ENCODE measurements at places on chromosomes 12 and 14. TPM values are rescaled to one million over a fixed set of nuclear protein-coding genes. Genes with fewer than 3 reads are reported as not detected.
A peak's percentile ranks its signal among the peaks of the same experiment; 100 is the strongest.

Gene MYO1H
- not detected for total RNA-seq

Gene GPX2
- total RNA-seq: 196 TPM

Gene FAR2
- 11.0 TPM for total RNA-seq

Gene REP15
- total RNA-seq: 1.4 TPM

- no peak overlapping the region for H3K4me3 ChIP-seq
- no peaks in the 10 kb centered on the region for H3K27me3 ChIP-seq
- H3K27ac ChIP-seq: no peak overlapping the region
- no peaks in the 10 kb centered on the region for H3K4me1 ChIP-seq
- H3K36me3 ChIP-seq: no peaks in the 10 kb centered on the region
Observed at GRCh38 chr14:94098326-94098992, 12.1 kb upstream of the IFI27 start.

DNA sequence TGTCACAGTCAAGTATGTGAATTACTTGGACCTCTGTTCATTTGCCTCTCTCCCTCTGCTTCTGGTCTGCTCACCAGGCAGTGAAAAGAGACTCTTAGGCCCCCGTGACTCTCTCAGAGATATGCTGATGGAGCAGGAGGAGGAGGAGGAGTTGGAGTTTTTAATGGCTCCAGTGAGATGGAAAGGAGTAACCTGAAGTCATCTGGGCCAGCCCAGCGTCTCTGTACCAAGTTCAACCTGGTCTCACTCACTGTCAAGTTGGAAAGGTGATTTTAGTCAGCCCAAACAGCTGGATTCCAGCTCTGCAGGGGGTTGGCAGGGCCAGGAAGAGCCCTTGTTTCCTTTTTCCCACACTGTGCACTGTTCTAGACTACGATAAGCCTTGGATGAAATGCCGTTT, 48.6 kb downstream of the SH2B3 start:
- DNase-seq: no peak
- H3K27me3 ChIP-seq: no peaks in the 10 kb centered on the region
- no peak overlapping the region for H3K4me3 ChIP-seq
- H3K36me3 ChIP-seq: peaks cover 30% of the 10 kb centered on the region
- H3K27ac ChIP-seq: no peak overlapping the region

DNA sequence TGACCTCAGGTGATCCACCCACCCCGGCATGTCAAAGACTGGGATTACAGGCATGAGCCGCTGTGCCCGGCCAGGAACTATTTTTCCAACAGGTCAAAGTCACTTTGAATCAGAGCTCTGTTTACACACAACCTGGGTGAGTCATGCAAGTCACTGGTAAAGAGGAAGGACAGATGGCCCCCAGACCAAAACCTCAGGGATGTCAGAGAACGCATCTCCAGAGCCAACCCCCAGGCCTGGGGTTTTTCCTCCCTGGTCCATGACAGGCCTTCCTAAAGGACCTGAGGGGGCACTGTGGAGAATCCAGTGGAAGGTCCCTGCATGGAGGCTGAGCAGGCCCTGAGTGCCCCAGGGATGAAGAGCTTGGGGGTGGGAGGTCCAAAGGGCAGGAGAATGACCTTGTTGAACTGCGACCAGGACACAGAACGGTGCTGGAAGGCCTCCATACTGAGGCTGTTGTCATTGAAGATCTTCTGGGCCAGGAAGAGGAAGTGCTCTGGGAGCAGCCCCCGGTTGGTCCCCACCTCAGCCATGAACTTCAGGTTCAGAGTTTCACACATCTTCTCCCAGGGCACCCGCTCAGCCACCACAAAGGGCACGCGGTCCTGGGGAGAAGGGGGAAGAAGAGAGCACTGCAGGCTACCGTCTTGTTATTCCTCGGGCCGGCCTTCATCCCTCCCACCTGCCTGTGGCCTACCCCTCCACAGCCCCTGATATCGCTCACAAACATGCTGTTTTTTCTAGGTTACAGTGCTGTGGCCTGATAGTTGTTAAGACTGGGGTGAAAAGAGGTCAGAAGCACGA, 9.1 kb downstream of the STAT6 start:
- H3K36me3 ChIP-seq: peaks cover 7% of the 10 kb centered on the region
- H3K27ac ChIP-seq: no peak overlapping the region
- H3K27me3 ChIP-seq: no peaks in the 10 kb centered on the region
- no peak for DNase-seq
- no peaks in the 10 kb centered on the region for H3K4me1 ChIP-seq
- no peak overlapping the region for H3K4me3 ChIP-seq

- no peak overlapping the region for H3K4me3 ChIP-seq
- H3K27me3 ChIP-seq: peaks cover 53% of the 10 kb centered on the region
- no peak overlapping the region for H3K27ac ChIP-seq
- no peaks in the 10 kb centered on the region for H3K36me3 ChIP-seq
- DNase-seq: no peak
Observed at GRCh38 chr12:128715485-128715884, 108.3 kb downstream of the SLC15A4 start.

- H3K27ac ChIP-seq: no peak overlapping the region
- H3K4me3 ChIP-seq: no peak overlapping the region
- H3K4me1 ChIP-seq: no peaks in the 10 kb centered on the region
- no peak for DNase-seq
- no peaks in the 10 kb centered on the region for H3K36me3 ChIP-seq
Observed at GRCh38 chr14:56715938-56716337, 94.3 kb downstream of the OTX2 start.

- no peak overlapping the region for H3K27ac ChIP-seq
- no peaks in the 10 kb centered on the region for H3K4me1 ChIP-seq
- no peaks in the 10 kb centered on the region for H3K36me3 ChIP-seq
- peaks cover 23% of the 10 kb centered on the region for H3K27me3 ChIP-seq
Observed at GRCh38 chr12:108047071-108047550, 82.0 kb upstream of the WSCD2 start.

DNA sequence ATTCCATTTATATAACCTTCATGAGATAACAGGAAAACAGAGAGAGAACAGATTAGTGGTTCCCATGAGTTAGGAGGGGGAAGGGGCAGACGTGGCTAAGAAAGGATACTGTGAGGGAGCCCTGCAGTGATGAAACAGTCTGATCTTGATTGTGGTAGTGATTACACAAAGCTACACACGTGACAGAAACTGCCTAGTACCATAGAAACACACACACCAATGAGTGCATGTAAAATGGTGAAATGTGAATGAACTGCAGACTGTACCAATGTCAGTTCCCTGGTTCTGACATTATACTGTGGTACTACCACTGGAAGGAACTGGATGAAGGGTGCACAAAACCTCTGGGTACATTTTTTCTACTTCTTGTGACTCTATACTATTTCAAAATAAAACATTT, 36.9 kb downstream of the NRDE2 start:
- H3K27me3 ChIP-seq: no peaks in the 10 kb centered on the region
- no peak overlapping the region for H3K4me3 ChIP-seq
- no peak for DNase-seq
- no peaks in the 10 kb centered on the region for H3K36me3 ChIP-seq

DNA sequence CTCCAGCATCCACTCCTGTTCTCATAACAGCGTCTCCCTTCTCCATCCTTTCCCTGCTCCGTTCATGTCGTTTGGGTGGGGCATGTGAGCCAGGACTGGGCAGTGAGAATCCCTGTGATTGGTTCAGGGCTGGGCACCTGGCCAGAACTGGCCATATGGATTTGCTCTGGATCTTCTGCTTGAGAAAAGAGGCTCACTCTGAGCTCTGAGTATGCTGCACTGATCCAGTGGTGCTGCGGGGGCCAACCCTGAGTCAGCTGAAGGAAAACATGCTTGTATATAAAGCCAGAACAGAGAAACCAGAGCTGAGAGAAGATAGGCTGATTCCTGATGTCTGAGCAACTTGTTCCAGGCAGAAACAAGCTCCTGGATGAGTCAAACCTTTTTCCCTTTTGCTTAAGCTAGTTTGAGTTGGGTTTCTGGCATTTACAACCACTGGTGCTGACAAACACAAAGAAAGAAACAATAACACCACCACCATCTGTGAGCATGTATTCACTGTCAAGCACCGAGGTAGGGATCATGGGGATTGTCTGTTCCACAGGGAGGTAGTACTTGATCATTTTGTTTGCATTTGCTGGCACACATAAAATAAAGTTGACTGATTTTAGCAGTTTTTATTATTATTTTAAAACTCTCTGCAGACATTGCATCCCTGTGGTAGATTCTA, 14.0 kb upstream of the HPD start:
- no peaks in the 10 kb centered on the region for H3K27me3 ChIP-seq
- no peaks in the 10 kb centered on the region for H3K36me3 ChIP-seq
- H3K27ac ChIP-seq: no peak overlapping the region
- peaks cover 1% of the 10 kb centered on the region for H3K4me1 ChIP-seq

GRCh38 chr14:72000907-72001306, 68.7 kb downstream of the RGS6 start:
- H3K27ac ChIP-seq: no peak overlapping the region
- H3K4me3 ChIP-seq: no peak overlapping the region
- H3K4me1 ChIP-seq: no peaks in the 10 kb centered on the region
- no peaks in the 10 kb centered on the region for H3K36me3 ChIP-seq
- no peak for DNase-seq

- no peak overlapping the region for H3K27ac ChIP-seq
- DNase-seq: no peak
- H3K36me3 ChIP-seq: no peaks in the 10 kb centered on the region
- H3K4me1 ChIP-seq: no peaks in the 10 kb centered on the region
- no peak overlapping the region for H3K4me3 ChIP-seq
Observed at GRCh38 chr14:54834081-54834480, 68.5 kb downstream of the GCH1 start.

DNA sequence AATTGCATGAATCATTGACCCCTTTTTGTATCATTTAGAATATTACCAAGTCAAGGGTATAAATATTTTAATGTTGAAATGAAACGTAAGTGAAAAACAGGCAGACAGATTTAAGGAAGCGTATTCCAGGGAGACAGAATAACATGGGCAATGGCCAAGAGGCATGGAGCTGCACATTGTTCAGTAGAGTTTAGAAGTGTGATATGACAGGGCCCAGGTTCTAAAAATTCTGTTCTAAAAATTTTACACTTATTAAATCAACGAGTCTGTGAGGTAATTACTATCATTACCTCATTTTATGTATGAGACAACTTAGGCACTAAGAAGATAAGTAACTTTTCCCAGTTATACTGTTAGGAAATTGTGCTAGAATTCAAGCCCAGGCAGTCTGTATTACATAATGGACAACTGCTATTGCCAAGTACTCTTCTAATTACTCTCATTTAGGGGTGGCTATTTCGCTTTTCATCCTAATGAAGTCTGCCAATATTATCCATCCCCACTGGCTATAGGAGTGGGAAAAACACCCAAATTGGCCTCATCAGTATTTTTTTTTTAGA, 103.2 kb upstream of the NAV3 start:
- no peaks in the 10 kb centered on the region for H3K27me3 ChIP-seq
- no peaks in the 10 kb centered on the region for H3K36me3 ChIP-seq
- H3K4me1 ChIP-seq: no peaks in the 10 kb centered on the region
- DNase-seq: no peak

DNA sequence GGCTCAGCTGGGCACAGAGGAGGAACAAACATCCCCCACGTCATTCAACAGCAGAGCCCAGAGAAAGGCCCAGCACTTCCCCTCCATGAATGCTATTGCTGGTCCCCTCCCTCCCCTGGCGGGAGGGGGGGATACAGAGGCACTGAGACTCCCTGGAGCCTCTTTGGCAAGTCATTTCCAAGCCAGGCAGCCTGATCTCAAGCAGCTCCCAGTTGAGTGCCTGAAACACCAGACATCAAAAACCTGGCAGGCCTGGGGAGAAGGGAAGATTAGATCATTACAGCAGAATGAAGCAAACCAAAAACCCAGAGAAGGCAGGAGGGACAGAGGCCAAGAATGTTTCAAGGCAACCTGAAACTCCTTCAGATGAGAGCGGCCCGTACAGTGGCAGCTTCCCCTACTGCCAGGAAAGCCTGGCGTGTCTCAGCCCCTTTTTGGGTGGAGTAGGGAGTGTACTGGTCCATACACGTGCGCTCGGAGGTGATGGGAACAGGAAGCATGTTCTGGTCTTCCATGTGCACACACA, 92.1 kb downstream of the LRRC74A start:
- no peaks in the 10 kb centered on the region for H3K27me3 ChIP-seq
- peak overlapping the region; percentile 25 for H3K4me3 ChIP-seq
- H3K27ac ChIP-seq: peak overlapping the region; percentile 91
- peak; percentile 89 for DNase-seq
- H3K4me1 ChIP-seq: peaks cover 85% of the 10 kb centered on the region

DNA sequence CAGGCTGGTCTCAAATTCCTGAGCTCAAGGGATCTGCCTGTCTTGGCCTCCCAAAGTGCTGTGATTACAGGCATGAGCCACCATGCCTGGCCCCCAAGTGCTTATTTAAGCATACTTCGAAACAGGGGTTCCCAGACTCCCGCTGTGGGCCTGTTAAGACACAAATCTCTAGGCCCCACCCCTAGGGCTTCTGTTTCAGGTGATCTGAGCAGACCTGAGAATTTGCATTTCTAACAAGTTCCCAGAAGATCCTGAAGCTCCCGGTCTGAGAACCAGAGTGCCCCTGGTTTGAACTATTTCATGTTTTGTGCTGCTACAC, 25.0 kb downstream of the GCH1 start:
- no peaks in the 10 kb centered on the region for H3K27me3 ChIP-seq
- no peaks in the 10 kb centered on the region for H3K36me3 ChIP-seq
- H3K4me3 ChIP-seq: no peak overlapping the region
- no peaks in the 10 kb centered on the region for H3K4me1 ChIP-seq
- no peak overlapping the region for H3K27ac ChIP-seq
- no peak for DNase-seq

- no peaks in the 10 kb centered on the region for H3K27me3 ChIP-seq
- no peaks in the 10 kb centered on the region for H3K4me1 ChIP-seq
- H3K4me3 ChIP-seq: no peak overlapping the region
- H3K27ac ChIP-seq: no peak overlapping the region
- DNase-seq: no peak
Observed at GRCh38 chr14:73283608-73284379, 46.5 kb downstream of the PAPLN start.

DNA sequence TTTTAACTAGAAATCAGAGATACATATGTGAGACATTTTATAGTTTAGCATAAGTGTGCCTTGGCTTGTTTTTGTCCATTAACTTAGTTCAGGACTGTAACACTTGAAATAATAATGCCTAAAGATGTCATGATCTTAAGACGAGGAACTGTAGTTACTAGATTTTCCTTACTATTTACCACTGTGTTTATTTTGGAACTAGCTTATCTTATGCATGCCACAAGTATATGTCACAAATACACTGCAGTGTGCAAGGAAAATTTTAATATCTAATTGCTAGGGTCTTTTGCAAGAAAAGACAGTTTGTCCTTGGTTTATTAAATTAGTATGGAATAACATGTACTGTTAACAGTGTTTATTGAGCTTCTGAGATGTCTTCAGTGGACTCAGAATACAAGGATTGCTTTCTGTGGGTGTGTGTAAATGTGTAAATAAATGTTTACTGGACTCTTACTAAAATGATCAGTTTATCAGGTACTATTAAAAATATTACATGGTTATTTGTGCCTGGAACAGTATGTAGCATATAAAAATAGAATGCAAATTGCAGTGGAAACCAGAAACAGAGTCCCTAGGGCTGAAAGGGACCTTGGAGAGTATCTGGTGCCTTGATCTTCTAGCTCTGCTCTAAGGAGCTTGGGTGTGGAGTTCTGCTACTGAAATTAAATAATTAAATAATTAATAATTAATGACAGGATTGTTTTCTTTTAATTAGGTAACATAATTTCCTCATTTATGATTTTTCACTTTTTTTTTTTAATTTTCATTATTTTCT, 58.1 kb downstream of the FGD4 start:
- H3K27ac ChIP-seq: no peak overlapping the region
- H3K4me1 ChIP-seq: peaks cover 34% of the 10 kb centered on the region
- H3K4me3 ChIP-seq: no peak overlapping the region
- no peaks in the 10 kb centered on the region for H3K36me3 ChIP-seq
- H3K27me3 ChIP-seq: no peaks in the 10 kb centered on the region
- DNase-seq: peak; percentile 43
